ENCODE measurements at places on chromosomes 6 and 20. TPM values are rescaled to one million over a fixed set of nuclear protein-coding genes. Genes with fewer than 3 reads are reported as not detected.

GRCh38 chr6:53767941-53768340, 26.9 kb upstream of the LRRC1 start:
- DNase-seq: no peak

The RBBP9 gene
- polyA plus RNA-seq: 14.9 TPM

- DNase-seq: no peak
Observed at GRCh38 chr6:155177363-155177961, 86.4 kb upstream of the CLDN20 start.

- DNase-seq: peak; percentile 47
Observed at GRCh38 chr20:32354592-32355416, 3.3 kb upstream of the ASXL1 start.

GRCh38 chr6:19410481-19410880, 426.7 kb upstream of the ID4 start:
- no peak for DNase-seq

The PSORS1C2 gene
- polyA plus RNA-seq: not detected

GRCh38 chr6:112504621-112505020, 157.5 kb downstream of the RFPL4B start:
- no peak for DNase-seq

GRCh38 chr20:13355411-13355810, 134.3 kb downstream of the ISM1 start:
- DNase-seq: no peak

- DNase-seq: no peak
Observed at GRCh38 chr6:4209196-4209595, 73.8 kb upstream of the ECI2 start.

DNA sequence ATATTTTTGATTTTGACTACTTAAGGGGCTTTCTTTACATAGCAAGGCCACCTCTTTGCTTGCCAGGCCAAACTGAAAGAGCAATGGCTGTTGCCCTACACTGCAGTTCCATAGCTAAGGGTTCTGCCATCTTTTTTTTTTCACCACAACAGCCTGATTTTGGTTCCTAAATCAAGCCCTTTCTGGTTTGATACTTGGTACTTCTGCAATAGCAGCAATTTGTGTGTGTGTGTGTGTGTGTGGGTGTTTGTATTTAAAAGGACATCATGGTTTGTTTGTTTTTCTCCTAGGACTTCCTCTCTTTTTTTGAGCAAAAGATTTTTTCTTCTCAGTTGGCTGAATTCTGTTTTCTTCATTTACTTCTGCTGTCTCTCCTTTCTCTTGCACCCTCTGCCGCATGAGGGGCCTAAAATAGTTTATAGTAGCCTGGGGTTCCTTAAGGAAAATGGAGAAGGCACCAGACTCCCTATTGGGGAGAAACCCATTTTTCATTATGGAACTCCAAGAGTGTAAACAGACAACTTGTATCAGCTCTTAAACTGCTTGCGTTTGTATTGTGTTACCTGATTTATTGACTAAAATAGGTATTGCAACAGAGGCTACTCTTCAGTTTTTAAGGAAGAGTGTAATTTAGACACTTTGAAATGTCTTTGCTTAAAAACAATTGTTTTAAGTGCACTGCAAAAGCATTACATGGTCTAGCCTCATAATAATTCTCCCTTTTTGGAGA, 12.2 kb upstream of the GCLC start:
- DNase-seq: no peak

The MYH7B gene
- 0.01 TPM for polyA plus RNA-seq

GRCh38 chr20:25136643-25137559, 55.0 kb upstream of the VSX1 start:
- DNase-seq: peak; percentile 46

The PLAGL1 gene
- polyA plus RNA-seq: 32.7 TPM

- DNase-seq: no peak
Observed at GRCh38 chr6:25975923-25976560, 13.4 kb downstream of the TRIM38 start.

DNA sequence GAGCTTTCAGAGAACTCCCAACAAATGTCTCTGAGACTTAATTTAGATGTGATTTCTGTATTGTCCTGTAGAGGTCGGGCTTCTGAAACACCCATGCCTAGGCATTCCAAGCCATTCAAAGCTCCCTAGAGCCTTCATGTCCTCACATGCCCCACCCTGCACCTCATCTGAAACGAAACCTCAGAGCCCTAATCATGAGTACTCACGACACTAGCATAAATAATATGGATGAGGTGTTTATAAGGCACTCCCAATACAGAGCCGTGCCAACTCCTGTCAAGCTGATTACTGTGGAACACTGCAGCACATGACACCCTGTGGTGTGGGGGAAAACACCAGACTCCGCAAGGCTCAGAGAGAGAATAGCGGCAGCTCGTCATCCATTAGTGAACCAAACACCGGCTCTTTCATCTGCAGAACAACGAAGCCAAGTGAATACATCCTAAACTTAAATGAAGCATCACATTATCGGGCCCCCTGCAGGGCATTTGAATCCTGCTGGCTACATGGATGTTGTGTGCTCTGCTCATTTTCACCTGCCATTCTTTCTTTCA, 83.8 kb downstream of the FNDC1 start:
- DNase-seq: no peak

The TREML2 gene
- polyA plus RNA-seq: not detected

DNA sequence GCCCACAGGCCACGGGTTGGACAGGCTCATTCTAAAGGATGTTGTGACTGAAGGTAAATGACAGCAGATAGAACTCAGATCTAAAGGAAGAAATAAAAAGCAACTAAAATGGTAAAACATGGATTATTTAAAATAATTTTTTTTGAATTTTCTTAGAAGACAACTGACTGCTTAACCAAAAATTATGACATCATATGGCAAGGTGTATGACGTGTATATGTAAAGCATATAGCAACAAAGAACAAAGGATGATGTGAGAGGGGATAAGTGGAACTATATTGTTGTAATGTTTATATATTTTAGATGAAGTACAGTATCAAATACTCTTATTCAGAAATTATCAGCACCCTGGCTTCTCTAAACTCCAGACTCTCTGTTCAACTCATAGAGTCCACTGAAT, 38.6 kb downstream of the NPEPL1 start:
- DNase-seq: no peak

DNA sequence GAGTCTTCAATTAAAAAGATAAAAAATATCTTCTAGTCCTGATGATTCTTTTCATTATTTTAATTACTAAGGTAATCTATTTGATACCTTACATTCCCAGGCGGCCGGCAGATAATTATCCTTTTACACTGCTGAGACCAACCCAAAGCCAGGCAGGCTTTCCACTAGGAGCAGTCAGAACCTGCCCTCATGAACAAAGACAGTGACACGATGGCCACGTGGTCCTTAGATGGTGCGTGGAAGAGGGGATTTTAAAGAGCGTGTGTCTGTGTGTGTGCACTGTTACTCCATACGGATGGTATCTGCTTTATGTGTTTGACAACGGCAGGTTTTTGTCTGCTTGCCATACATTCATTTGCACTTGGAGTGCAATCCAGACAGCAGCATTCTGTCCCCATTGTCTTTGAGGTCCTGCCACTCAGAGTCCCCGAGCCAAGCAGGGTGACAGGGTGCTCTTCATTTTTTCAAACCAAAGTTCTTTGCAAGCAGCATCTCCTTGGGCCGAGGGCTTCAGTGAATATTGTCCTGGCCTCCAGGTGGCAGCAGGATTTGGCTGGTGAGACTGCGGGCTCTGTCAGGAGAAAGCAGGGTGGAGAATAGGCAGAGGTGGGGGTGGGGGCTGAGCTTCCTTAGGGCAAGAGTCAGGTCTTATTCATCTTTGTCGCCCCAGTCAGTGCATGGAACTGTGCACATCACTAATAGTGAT, 260.5 kb downstream of the NRN1 start:
- no peak for DNase-seq

The TPD52L1 gene
- 163 TPM for polyA plus RNA-seq

DNA sequence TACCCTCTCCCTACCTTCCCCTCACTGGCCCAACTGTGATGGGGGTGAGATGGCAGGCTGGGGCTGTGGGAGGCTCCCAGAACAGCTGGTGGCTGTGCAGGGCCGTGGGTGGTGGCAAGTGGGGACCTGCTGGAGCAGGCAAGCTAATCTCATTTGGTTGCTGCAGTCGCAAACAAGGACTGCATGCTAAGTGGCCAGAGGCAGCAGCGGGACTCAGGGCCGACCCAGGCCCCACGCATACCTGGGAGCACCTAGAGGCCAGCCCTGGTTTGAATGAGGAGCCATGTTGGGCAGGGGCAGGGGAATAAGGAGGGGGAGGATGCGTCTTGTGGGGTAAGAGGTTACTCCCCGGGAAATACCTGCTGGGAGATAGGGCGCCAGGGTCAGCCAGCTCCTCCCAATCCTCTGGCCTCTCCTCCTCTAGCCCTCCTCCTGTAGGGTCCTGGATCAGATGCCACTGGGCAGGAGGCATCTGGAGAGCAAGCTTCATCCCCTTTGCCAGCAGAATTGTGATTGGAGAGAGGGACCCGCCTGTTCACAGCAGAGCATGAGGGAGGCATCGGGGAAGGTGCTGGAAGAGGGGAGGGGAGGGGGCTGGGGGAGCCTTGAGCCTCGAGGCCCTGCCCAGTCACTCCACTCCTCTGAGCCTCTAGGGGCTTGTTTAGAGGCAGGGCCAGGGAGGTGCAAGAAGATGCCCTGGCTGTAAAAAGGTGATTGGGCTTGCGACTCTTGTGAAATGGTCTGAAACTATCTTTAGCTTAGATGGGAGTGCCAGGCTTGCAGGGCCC, 24.3 kb upstream of the CDH22 start:
- DNase-seq: no peak

The ENPP1 gene
- polyA plus RNA-seq: 15.8 TPM

The ENPP4 gene
- 0.63 TPM for polyA plus RNA-seq

DNA sequence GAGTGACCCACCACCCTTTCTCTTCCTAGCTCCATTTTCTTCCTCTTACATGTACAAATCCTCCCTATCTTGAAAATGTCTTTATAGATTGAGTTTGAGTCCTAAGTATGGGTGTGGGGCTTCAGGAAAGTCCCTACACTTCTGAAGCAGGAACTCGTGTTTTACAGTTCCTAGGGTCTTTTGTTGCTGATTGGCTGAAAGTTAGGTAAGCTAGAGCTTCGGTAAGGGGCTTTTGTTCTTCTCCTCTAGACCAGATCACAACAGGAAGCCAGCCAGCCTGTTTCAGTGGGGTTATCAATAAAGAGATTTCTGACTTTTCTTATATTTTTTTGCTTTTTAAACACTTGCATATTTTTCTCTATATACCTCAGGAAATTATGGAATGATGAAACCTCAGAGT, 51.3 kb downstream of the CNR1 start:
- DNase-seq: no peak

The EMILIN3 gene
- 0.27 TPM for polyA plus RNA-seq

DNA sequence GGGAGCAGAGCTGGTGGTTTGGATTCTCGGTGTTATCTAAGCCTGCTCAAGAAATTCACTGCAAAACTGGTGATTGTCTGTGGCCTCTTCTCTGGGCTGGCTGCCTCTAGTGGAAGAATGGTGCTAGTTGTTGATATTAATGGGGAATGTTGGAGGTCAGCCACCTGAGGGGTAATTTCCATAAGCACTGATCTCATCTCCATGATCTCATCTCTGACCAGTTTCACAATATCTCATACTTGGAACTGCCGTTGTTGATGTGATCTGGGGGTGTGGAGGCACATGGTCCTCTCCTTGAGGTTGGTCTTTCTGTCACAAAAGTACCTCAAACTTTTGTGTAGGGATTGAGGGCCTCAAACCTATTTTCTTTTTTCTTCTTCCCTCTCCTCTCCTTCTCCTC, 102.6 kb downstream of the CD109 start:
- DNase-seq: peak; percentile 85

The STMND1 gene
- 0.05 TPM for polyA plus RNA-seq

DNA sequence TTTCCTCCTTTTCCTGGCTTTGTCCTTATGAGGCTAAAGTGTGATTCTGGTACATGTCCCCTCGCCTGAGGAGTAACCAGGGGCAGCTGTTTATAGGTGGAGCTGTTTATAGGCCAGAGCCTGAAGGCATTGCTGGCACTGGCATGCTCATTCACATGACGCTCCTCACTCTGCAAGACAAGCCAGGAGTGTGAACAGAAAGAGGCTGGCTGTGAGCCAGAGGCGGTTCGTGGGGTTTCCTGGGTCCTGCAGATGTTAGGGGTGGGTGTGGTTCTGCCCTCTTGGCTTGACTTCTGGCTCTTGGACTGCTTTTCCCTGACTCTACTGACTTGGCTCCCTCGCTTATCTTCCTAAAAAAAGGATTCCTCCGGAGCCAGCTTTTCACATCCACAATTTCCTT, 12.8 kb upstream of the MDFI start:
- no peak for DNase-seq

The PRSS35 gene
- polyA plus RNA-seq: 0.58 TPM

The L3MBTL1 gene
- 3.0 TPM for polyA plus RNA-seq

DNA sequence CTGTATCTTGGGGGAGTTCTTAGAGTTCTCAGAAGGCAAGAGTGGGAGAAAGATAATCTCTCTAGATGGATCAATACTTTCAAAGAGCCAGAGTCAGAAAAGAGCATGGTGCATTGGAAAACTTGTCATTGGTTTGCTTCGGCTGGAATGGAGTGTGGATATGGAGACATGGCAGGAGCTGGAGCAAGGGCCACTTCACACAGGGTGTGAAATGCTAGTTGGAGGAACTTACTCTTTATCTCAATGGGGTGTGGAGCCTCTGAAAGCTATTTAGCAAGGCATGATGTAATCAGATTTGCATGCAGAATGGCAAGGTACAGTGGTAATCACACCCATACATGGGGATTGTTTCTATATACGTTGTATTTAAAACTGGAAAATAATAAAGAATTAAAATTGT, 31.5 kb upstream of the PAQR8 start:
- DNase-seq: no peak

DNA sequence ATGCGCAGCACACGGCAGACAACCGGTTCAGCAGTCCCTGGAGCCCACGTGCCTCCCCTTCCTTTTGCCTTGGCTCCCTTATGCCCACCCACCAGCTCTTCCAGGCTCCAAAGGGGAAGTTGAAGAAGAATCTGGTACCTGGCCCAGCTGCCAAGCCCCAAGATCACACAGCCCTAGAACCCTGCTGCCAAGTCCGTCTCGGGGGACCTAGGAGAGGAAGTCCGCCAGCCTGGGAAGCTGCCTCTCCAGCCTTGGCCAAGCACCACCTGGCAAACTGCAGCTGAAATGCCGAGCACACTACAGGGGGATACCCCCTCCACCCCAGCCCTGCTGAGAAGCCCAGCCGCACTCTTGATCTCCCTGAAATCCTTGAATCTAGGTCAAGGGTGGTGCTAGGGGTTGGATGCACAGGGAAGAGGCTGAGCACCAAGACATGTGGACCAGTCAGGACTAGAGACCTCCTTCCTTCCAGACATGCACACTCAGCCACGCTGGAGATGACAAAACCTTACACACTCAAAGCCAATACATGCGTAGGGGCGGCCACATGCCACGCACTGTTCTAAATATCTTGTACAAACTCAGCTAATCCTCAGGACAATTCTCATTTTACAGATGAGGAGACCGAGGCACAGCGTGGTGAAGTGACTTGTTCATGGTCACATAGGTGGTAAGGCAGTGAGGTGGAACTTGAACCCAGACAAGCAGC, 124.1 kb downstream of the PREX1 start:
- DNase-seq: no peak

- DNase-seq: no peak
Observed at GRCh38 chr6:78947529-78947928, 80.2 kb downstream of the IRAK1BP1 start.

- no peak for DNase-seq
Observed at GRCh38 chr6:157272866-157273755, 50.2 kb downstream of the TMEM242 start.

Data from BJ (cell line).